CD4-positive, alpha-beta T cell treated with Interferon alpha-2 for 1 hour (primary cell): ENCODE measurements at places on chromosomes 5 and 9.

DNA sequence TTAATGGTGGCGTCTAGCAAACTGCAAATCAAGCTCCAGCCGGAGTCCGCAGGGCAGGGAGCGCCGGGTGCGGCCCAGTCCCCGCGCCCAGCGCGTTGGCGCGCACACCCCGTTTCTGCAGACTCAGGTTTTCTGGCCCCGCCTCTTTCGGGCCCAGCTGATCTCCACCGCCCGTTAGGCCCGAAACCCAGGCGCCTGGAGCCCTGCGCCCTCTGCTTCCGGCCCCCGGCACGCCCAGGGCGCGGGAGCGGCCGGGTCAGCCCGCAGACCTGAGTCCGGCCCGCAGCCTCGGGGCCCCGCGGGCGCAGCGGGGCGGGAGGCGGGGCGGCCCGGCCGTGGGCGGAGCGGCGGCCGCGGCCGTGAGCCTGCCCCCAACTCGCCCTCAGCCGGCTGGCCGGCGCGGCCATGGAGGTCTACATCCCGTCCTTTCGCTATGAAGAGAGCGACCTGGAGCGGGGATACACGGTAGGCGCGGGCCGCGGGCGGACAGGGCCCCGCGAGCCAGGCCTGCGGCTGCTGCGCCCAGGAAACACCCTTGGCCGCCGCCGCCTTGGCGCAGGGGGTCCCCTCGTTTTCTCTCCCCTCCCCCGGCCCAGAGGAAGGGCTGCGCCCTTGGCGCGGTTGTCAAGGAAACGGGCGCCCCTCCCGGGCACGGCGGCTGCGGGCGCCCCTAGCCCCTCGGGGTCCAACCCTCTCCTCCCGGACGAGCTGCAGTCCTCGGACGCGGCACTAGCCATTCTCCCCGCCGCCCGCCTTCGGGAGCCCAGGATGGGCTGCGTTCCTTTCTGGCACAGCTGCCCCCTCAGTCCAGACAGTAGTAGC lies at the start of gene SNX24:
TSS of gene SNX24 (plus strand) at position 385 of the 822 bp plus-strand sequence. CDS start at position 406, 21 bp downstream.
- peak; percentile 61 for DNase-seq

DNA sequence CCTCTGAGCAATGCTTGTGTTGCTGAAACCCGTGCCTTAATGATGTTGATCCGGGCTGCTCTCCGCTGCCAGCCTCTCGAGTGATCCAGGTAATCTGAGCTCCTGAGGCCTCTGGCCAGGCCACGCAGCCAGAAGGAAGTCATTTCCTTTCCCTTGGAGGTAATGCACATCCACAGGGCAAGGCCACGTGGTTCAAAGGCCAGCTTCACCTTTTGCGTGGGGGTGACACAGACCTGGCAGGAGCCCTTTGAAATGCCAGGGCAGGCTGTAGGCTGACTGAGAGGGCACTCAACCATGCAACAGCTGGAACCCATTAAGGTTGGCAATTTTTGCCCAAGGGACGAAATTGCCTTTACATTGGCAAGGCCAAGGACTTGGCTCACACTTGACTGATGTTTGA lies 80.4 kb downstream of the LIX1 start:
- DNase-seq, result no peak

DNA sequence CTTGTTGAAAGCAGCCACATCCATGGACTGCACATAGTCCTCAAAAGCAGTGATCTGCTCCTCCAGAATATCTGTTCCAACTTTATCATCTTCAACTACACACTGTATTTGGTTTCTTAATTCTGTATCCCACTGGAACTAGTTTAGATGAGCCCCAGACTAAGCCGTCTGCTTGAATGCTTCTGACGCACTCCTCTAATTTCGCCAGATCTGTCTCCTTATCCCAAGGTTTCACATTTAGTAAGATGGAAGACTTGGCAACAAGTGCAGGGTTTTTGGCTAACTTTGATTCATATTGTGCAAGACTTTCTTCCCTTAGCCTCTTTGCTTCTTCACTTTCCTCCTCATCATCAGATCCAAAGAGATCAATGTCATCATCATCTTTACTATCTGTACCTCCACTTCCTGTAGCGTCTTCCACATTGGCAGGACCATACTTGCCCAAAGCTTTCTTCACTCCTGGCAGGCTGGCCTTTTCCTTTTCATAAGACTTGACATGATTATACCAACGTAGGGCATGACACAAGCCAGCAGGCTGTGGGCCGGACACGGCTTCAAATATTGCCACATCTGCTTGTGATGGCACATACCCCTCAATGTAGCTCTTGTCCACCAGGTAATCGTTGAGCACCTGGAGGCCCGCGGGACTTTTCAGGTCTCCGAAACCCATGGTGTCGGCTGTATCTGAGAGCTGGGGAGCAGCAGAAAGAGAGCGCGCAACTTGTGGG lies 56.2 kb upstream of the PIK3R1 start:
- DNase-seq, result no peak

GRCh38 chr5:151154931-151155774 lies 2.4 kb downstream of the ANXA6 start:
- DNase-seq, result peak; percentile 33

DNA sequence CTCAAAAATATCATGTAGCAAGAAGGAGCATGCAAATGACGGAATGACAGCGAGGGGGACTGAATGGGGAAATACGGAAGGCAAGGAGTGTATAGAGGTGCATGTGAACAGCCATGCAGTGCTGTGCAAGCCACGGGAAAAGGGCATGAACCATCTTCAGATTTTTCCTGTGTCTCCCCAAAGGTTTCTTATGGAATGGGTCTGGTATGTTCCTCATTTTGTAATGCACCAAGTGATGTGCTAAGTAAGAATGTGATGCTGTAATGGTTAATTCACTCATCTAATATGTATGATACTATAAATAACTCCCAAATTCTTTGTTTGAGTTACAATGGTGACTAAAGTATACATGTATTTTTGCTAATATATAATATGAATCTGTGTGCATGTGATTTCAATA lies 99.0 kb upstream of the DAB2 start:
- DNase-seq, result no peak

GRCh38 chr5:137283801-137284200 lies 215.3 kb downstream of the SPOCK1 start:
- no peak for DNase-seq

DNA sequence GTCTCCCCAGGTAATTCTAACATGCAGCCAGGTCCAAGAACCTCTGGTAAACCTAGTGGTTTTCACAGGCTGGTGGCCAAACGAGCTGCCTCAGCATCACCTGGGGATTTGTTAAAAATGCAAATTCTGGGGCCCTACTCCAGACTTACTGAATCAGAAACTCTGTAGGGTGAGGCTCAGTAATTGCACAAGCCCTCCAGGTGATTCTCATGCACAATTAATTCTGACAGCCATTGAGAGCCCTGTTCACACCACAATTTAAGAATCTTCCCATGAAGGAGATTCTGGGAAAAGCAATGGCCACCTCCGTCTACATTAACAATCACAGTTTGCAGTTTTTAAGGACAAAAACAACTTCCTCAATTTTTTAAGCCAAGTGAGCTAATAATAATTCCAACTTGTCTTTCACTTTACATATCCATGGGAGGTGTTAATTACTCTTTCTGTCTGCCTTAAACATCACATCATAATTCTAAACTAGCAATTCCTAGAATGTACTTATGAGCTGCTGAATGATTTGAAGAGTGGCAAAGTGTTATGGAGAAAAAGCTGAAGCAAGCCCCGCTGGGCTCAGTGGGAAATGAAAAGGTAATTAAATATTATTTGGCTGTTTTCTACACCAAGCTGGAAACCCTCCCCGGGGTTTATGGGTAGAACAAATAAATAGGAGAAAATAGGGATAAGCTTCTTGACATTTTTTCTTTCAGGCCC lies 70.0 kb downstream of the GLDC start:
- DNase-seq, result no peak

DNA sequence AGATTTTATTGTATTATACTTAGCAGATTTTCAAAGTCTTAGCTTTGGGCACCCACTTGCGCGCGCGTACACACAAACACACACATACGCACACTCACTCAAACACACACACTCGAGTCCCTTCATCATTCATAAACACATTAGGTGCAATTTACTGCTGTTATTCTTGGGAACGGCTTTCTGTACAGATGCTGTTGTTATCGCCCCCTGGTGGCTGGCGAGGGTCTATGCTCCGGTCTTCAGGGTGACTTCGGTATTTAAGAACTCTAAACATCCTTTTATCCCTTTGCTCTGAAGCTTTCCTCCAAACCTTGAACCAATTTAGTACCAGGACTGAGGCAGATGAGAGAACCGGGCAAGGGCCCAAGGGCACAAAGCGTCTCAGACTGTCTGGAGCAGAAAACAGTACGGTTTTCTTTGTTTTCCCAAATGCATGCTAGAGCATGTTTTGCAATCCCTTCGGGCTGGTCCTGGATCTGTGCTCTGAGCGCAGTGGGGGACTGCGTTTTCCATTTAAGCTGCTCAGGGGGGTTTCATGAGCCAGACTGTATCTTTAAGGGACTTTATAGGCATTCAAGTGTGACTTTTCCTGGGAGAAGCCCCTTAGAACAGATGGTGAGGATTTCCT lies 1.7 kb upstream of the SLIT3 start:
- peak; percentile 40 for DNase-seq
